ENCODE measurements at places on chromosomes 7 and 10. TPM values are rescaled to one million over a fixed set of nuclear protein-coding genes. Genes with fewer than 3 reads are reported as not detected.

DNA sequence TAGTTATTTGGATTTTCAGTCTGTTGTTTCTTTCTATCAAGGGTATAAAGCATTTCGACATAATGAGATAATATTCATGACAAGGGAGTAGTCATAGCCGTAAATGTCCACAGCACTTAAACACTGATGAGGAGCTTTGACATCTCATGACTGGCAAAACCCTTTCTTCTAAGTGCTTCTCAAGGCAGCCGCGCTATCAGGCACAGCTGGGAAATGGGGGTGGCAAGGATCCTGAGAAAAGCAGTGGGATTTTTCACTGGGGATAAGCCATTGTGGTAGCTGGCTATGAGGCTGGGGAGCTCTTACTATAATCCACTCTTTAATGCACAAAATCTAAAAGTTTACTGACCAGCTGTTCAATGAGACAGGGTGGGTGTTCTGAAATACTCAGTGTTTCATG, 493.2 kb upstream of the KLF6 start:
- H3K4me1 ChIP-seq: peaks cover 21% of the 10 kb centered on the region
- no peak overlapping the region for H3K4me3 ChIP-seq
- no peak overlapping the region for H3K27ac ChIP-seq
- DNase-seq: no peak

DNA sequence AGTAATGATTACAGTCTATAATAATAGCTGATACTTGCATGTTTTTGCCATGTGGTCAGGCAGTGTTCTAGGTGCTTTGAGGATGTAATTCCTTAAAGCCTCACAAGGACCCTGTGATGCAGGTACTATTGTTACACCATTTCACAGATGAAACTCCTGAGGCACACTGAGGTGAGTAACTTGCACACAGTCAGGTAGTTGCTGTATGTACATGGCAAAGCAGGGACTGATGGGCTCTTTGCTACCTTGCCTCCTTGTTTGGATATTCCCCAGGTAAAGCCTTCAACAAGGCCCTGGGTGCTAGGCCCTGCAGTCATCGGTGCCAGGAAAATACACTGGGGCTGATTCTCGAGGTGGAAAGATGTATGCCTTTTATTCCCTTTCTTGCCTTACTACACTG, 317.5 kb downstream of the CXCL12 start:
- no peak overlapping the region for H3K27ac ChIP-seq
- no peak overlapping the region for H3K4me3 ChIP-seq
- H3K27me3 ChIP-seq: no peaks in the 10 kb centered on the region
- no peak for DNase-seq
- H3K4me1 ChIP-seq: peaks cover 8% of the 10 kb centered on the region
- H3K36me3 ChIP-seq: no peaks in the 10 kb centered on the region

DNA sequence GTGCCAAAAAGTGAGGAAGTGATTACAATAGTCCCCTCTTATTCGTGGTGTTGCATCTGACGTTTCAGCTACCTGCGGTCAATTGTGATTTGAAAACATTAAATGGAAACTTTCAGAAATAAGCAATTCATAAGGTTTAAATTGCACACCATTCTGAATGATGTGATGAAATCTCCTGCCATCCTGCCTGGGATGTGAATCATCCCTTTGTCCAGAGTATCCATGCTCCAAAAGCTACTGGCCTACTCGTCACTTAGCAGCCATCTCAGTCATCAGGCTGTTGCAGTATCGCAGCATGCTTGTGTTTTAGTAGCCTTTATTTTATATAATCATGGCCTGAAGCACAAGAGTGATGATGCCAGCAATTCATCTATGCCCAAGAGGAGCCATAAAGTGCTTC, 97.7 kb upstream of the CDCA7L start:
- H3K27ac ChIP-seq: no peak overlapping the region
- H3K36me3 ChIP-seq: no peaks in the 10 kb centered on the region
- no peaks in the 10 kb centered on the region for H3K27me3 ChIP-seq
- no peak for DNase-seq

DNA sequence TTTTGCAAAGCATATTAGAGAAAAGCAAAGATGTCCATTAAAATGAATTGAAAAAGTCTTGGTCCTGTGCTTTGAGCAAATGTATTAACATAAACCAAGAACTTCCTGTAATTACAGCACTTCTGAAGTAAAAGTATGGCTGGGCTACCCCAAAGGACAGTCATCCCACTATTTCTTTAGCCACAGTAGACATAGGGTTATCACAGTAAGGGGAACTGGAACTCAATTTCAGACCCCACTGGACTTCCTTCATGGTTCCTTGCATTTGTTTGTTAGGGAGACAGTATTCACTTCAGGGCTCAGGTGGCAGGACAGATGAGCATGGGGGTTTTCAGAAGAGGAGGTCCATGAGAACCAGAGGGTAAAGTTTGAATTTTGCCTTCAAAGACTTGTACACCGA, 203.1 kb upstream of the PDE1C start:
- no peaks in the 10 kb centered on the region for H3K27me3 ChIP-seq
- no peak for DNase-seq
- H3K4me3 ChIP-seq: no peak overlapping the region
- H3K4me1 ChIP-seq: no peaks in the 10 kb centered on the region

DNA sequence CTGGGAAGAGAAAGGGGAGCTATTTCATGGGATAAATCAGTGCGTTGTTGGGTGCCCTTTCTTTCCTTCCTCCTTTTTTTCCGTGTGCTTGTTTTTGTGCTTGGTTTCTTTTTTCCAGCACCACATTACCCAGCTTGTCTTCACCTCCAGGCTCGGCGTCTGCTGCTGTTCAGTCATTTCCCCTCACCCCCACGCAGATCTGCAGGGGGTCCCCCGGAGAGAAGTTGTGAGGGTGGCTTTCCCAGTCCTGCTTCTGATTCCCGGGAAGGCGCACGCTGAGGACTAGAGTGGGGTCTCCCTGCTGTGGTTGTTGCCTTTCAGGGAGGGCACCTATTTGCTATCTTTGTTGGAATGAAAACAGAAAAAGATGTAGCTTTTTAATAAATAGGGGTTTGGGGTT, 1.6 kb downstream of the CAMK1D start:
- H3K4me1 ChIP-seq: peaks cover 7% of the 10 kb centered on the region
- no peak for DNase-seq
- H3K4me3 ChIP-seq: peak overlapping the region; percentile 83
- no peaks in the 10 kb centered on the region for H3K36me3 ChIP-seq

DNA sequence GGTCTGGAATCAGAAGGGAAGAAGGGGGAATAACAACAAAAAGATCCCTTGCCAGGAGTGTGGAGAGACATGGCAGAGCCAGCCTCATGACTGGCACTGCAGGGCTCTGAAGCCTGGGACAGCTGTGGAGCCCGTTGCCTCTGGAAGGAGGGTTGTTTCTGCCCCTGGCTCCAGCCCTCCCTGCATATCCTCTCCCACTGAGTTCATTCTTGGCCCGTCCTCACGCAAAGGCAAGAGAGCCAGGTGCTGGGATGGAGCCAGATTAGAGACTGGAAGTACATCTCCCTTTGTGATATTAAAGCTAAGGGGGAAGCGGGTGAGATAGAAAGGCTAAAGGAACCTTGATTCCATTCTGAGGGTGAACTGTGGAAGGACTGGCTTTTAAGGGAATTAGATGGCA, 141.5 kb upstream of the NPVF start:
- no peaks in the 10 kb centered on the region for H3K4me1 ChIP-seq
- H3K36me3 ChIP-seq: no peaks in the 10 kb centered on the region
- DNase-seq: peak; percentile 56
- H3K4me3 ChIP-seq: no peak overlapping the region

DNA sequence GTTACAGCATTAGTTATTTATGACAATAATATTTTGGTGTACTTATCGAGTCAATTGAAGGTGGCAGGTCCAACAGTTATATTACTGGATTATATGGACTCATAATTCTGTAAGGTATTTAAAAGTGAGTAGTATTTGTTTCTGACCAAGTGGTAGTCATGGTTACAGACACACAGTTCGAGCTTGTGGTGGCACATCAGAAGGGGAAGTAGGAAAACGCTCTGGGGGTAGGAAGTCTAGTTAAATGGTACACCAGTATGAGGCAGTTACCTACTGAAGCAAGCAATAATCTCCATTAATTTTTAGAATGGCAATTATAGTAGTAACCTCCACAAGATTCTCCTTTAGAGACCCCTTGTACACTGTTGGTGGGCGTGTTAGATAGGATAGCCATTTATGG, 541.2 kb downstream of the ETV1 start:
- H3K4me3 ChIP-seq: no peak overlapping the region
- no peak overlapping the region for H3K27ac ChIP-seq
- no peaks in the 10 kb centered on the region for H3K36me3 ChIP-seq

DNA sequence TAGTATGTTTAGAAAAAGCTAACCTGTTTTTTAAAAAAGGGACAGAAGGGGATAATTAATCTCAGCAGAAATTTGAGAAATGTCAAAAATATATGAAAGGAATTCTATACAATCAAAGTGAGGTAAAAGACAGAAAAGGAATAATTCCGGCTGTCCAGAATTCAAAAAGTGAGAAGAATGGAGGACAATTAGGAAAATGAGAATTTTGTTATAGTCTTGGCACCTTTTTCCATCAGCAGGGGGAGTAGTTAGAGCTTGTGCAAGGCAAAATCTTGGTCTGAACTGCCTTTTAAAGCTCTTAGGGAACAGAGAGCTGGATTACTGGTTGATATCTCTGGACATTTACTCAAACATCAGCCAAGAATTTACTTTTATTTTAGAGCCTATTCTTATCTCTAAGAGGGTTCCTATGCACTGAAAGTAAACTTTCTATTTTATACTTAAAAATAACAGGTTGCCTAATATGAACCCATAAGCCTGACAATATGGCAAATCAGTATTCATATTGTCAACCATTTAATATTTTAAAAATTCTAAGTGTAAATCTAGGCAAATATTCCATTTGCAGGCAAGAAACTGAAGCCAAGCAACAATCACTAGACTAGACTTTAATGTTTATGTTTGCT, 185.6 kb downstream of the ANK3 start:
- no peak for DNase-seq
- H3K4me3 ChIP-seq: no peak overlapping the region
- no peak overlapping the region for H3K27ac ChIP-seq
- H3K27me3 ChIP-seq: no peaks in the 10 kb centered on the region
- H3K4me1 ChIP-seq: peaks cover 7% of the 10 kb centered on the region

GRCh38 chr7:112580717-112581435, 100.1 kb downstream of the LSMEM1 start:
- H3K36me3 ChIP-seq: no peaks in the 10 kb centered on the region
- no peak for DNase-seq

DNA sequence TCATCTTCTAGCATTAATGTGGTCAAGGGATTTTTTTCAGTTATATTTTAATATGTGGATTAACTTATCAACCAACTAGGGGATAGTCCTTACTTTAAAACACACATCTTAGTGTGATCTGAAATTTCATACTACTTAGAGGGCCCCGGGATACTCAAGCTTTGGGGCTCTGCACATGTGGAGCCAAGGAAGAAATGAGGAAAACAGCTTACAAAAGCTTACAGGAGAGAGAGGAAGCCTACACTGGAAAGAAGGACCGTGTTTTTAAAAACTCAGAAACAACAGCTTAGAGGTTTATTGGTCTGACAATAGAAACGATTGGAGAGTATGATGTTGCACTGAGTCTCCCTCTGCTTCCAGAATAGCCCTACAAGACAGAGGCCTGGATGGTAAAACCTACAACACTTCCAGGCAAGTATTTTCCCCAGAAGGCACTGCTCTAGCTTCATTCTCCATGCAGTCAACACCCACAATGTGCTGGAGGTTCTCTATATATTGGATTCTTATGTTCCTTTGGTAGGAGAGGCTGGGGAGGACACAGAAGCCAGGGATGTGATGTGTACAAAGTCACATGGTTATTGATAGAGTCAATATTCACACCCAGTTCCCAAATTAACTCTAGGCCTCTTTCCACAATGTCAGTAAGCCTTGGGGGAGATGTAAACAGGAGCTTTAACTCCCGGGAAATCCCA, 47.3 kb downstream of the JCAD start:
- no peak for DNase-seq
- no peaks in the 10 kb centered on the region for H3K36me3 ChIP-seq
- no peak overlapping the region for H3K4me3 ChIP-seq
- H3K27ac ChIP-seq: peak overlapping the region; percentile 24
- H3K27me3 ChIP-seq: no peaks in the 10 kb centered on the region
- peaks cover 36% of the 10 kb centered on the region for H3K4me1 ChIP-seq

DNA sequence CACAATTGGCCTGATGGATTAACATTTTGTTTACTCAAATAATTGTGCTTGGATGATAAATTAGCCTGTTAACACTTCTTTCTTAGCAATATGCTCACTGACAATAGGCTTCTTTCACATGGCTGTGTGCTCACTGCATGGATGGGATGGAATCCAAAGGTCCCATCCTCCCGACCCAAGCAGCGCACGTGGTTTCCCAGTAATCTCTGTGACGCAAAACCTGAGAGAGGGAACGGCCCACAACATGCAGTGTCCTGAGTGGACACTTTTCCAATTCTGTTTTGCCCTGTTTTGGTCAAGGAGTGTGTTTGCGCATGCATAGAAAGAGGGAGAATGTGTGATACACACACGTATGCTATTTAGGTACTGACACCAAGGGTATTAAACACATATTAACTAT, 42.1 kb upstream of the RASGEF1A start:
- peaks cover 4% of the 10 kb centered on the region for H3K4me1 ChIP-seq
- H3K27me3 ChIP-seq: no peaks in the 10 kb centered on the region
- no peaks in the 10 kb centered on the region for H3K36me3 ChIP-seq
- no peak overlapping the region for H3K27ac ChIP-seq

DNA sequence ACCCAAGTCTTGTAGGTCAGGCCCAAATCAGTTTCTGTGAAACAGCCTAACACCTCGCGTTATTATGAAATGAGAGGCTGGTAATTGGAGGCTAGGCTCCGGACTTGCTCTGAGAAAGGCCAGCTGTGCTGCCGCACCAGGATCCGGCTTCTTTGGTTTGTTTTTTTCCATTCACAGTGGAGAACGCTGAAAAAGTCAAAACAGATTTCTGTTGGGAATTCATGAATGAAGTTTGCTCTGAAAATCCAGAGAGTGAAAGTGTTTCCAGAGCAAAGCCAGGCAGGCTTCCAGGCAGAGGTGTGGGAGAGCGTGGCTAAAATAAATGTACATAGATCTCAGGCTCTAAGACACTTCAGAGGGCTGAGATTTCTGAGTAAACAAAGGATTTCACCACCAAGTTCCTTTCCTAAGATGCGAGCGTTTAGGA, 240.1 kb downstream of the TRIL start:
- no peaks in the 10 kb centered on the region for H3K27me3 ChIP-seq
- no peak overlapping the region for H3K27ac ChIP-seq
- no peaks in the 10 kb centered on the region for H3K36me3 ChIP-seq
- DNase-seq: peak; percentile 32
- no peak overlapping the region for H3K4me3 ChIP-seq

GRCh38 chr7:1422512-1423263, 36.6 kb downstream of the MICALL2 start:
- DNase-seq: no peak
- H3K4me1 ChIP-seq: no peaks in the 10 kb centered on the region
- H3K4me3 ChIP-seq: no peak overlapping the region
- no peaks in the 10 kb centered on the region for H3K27me3 ChIP-seq
- no peaks in the 10 kb centered on the region for H3K36me3 ChIP-seq
- H3K27ac ChIP-seq: no peak overlapping the region

Gene RBM20
- total RNA-seq: 5.3 TPM

Gene OR13A1
- total RNA-seq: 0.50 TPM

Gene NPC1L1
- 0.37 TPM for total RNA-seq

Gene SLC18A3
- total RNA-seq: not detected

Gene ANKRD30A
- 32.1 TPM for total RNA-seq

Gene SFTPD
- total RNA-seq: 1.5 TPM

Gene NCF1
- 1.5 TPM for total RNA-seq

Gene MKI67
- total RNA-seq: 4.5 TPM

Gene FAM131B
- total RNA-seq: 1.2 TPM

Gene RBAK
- 10.5 TPM for total RNA-seq

Gene PNLIPRP1
- not detected for total RNA-seq

Gene SPOCK2
- 212 TPM for total RNA-seq

Data from testis (tissue), 5 donors.